A549 (cell line): ENCODE measurements at places on chromosomes 3 and 15. TPM values are rescaled to one million over a fixed set of nuclear protein-coding genes. Genes with fewer than 3 reads are reported as not detected.

DNA sequence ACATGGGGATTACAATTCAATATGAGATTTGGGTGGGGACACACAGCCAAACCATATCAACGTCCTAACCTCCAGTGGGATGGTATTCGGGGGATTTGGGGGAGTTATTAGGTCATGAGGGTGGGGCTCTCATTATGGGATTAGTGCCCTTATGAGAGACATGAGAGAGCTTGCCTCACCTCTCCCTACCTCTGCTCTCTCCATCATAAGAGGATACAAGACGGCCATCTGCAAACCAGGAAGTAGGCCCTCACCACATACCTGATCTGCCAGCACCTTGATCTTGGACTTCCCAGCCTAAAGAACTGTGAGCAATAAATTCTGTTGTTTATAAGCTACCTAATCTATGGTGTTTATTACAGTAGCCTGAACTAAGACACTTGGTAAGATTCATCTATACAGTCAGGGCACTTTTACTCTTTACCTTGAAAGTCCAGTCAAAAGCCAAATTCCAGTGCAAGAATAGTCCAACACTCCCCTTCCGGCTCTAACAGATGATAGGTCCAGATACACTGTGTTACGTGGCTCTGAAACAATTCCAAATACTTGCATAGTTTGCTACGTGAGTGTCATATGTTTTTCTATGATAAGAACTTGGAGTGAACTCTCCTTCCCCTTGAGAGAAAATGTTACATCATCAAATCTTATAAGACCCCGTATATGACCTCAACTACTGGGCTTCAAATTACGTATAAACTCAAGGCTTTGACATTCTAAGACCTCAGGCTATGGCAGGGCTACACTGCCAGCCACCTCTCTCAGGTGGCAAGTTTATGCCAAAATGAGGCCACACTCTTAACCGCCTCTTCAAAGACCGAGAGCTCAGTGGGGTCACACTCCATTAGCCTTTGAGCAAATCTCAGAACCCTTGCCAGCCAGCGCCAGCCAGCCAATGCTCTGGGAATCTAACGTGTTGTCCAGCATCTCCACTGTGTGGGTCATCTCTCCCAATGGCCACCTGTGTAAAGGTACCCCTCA lies 129.9 kb downstream of the XXYLT1 start:
- DNase-seq = no peak

GRCh38 chr3:107990926-107991325 lies 99.9 kb downstream of the CD47 start:
- DNase-seq = no peak

GRCh38 chr15:41894251-41894790 lies 468 bp upstream of the SPTBN5 start:
- DNase-seq = no peak

GRCh38 chr3:105174017-105174615 lies 192.6 kb upstream of the ALCAM start:
- DNase-seq = no peak

DNA sequence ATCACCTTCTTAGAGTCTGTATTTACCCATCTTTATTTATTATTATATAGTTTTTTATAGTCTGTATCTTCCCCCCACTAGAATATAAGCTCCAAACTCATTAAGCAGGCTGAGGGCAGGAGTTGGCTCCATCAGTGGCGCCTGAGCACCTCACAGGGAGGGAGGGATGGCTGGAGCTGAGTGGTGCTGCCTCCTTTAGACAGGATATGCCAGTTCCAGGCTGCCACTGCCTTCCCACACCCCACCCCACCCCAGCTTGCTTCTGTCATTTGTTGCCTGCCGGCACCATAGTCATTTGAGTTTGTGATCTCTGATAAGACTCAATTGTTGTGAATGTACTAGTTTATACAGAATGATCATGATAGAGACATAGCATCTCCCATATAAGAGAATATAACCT lies 85.5 kb downstream of the KLHL25 start:
- DNase-seq = no peak

DNA sequence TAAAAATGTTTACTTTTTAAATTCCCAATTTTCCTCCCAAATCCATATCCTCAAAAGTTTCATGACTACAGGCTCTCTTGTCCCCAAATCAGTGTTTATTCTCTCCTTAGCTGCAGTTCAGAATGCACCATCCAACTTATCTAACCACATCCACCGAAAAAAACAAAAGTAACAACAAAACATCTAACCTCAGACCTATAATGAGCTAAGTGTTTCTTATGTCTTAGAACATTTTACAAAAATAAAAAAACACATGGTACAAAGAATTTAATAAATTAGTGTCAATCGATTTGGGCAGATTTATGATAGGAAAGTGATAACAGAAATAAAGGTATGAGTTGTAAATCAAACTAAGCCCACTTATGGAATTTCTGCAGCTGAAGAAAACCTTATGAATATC lies 13.6 kb downstream of the SATB1 start:
- DNase-seq = no peak

DNA sequence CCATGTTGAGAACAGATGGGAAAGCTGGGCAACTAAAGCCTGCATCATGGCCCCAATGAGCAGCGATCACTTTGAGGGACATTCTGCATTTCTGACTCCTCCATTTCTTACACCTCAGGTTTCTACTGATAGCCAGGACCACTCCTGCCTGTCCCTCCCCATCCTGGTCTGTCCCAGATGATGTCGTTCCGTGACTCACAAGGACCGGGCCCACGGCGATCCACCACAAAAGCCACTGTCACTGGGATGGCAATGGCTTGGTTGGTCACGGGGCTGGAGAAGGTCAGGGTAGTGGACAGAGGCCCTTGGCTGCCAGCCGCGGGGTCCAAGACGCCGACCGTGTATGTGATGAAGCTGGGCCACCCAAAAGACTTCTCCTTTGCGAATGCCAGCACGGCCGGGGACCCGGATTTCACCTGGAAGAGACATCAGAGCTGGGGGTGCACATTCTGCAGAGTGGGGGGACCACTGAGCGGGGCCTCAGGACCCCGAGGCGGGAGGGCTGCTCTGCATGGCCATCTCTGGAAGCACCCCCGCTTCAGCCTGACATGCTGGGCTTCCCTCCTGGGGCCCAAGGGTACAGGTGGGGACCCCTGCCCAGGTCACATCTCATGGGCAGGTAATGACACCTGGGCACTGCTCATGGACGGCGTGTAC lies 100.4 kb downstream of the NUP210 start:
- no peak for DNase-seq

DNA sequence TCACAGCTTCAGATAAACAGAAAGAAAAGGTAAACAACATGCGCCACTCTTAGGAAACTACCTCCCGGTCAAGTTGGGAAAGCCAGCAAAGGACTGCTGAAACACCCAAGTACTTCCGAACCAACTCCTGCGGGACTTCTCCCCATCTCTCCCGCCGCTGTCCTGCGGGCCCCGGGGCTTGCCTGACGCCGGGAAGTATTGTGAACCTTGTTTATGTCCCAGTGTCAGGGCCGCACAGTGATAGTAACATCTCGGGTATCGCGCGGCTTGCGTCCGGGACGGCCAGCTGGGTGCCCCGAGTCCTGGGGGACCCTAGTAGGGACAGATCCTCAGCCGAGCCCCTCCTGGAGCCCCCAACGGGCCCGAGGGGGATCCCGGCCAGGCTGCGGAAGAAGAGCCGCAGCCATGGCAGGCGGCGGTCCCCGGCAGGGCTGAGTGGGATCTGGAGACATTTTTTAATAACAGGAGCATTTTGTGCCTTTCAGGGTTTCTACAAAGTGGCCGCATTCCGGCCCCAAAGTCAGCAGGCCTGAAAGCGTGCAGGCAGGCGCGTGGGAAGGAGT lies 756 bp downstream of the CLPX start:
- DNase-seq = peak; percentile 71

Gene EIF4E3
- 2.3 to 2.8 TPM (median 2.7 TPM) in 3 replicates for polyA plus RNA-seq

Gene SLC27A2
- polyA plus RNA-seq = 36.0 to 45.2 TPM (median 39.7 TPM) in 3 replicates

Gene TUSC7
- not detected in 3 replicates for polyA plus RNA-seq

Gene MKRN2OS
- polyA plus RNA-seq = not detected in 3 replicates

Gene PRSS50
- not detected in 3 replicates for polyA plus RNA-seq

Gene STAB1
- 0.04 to 0.07 TPM in 2 of 3 replicates, not detected in the other for polyA plus RNA-seq

Gene EHHADH
- polyA plus RNA-seq = 5.4 to 7.1 TPM (median 5.7 TPM) in 3 replicates

Gene IQCH
- polyA plus RNA-seq = 1.5 to 2.1 TPM (median 2.0 TPM) in 3 replicates
